ENCODE measurements at places on chromosomes 11 and 22. TPM values are rescaled to one million over a fixed set of nuclear protein-coding genes. Genes with fewer than 3 reads are reported as not detected.

DNA sequence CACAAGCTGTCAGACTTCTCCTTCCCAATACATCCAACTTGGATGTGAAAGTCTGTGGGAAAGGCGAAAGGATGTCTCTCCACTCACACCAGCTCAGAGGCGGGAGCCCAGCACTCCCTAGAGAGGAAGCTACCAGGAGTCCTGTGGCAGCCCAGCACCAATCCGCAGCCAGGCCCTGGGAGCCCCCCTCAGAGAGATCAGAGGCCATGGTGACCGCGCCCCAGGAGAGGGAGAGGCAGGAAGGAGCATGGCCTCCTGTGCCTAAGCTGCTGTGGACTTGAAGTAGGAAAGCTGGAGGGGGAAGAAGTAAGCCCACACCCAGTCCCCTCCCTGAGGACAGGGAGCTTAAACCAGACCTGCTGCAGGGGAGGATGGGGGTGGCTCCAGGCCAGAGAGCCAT, 24.4 kb upstream of the IGSF9B start:
- no peak for DNase-seq
- no peaks in the 10 kb centered on the region for H3K4me1 ChIP-seq
- peaks cover 43% of the 10 kb centered on the region for H3K27me3 ChIP-seq
- no peaks in the 10 kb centered on the region for H3K36me3 ChIP-seq

- no peaks in the 10 kb centered on the region for H3K27me3 ChIP-seq
- peaks cover 30% of the 10 kb centered on the region for H3K4me1 ChIP-seq
- peaks cover 67% of the 10 kb centered on the region for H3K36me3 ChIP-seq
- DNase-seq = no peak
- H3K27ac ChIP-seq = no peak overlapping the region
Observed at GRCh38 chr11:10080138-10080537, 213.9 kb downstream of the SBF2 start.

GRCh38 chr22:29487426-29487986, 7.5 kb downstream of the NEFH start:
- H3K4me1 ChIP-seq = no peaks in the 10 kb centered on the region
- no peaks in the 10 kb centered on the region for H3K36me3 ChIP-seq
- H3K27me3 ChIP-seq = peaks cover 24% of the 10 kb centered on the region
- no peak overlapping the region for H3K27ac ChIP-seq
- DNase-seq = no peak
- H3K4me3 ChIP-seq = no peak overlapping the region

DNA sequence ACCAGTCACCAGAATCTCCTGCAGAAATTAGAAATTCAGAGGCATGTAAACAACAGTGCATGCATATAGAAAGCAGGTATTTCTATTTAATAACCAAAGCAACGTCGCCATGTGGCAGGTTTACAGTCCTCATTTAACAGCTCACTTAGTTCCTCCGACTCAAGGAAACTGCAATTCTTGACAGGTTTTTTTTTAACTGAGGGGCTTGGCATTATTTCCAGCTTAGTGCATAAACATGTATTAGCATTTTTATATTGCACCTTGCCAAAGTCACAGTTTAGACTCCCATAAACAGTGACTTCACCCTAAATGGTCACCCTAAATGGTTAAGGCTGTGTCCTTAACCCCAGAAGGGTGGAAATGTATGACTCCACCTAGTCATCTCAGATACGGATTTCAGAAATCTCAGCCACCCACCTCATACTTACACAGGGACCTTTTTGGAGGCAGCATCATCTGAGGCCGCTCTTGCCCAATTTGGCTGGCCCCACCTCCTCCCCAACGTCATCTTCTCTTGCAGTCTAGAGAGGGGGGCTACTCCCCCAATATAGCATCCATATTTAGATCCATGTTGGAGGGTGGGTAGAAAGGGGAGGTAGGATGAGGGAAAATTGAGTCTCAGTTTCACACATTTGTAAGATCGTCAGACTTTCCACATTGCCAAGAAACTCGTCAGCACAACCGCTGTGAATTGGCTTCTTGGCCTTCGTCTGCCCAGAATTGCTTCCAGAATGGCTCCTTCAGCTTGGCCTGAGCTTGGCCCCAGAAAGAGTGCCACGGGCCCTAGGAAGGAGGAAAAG, 31.8 kb upstream of the SLC35C1 start:
- no peaks in the 10 kb centered on the region for H3K36me3 ChIP-seq
- no peak overlapping the region for H3K4me3 ChIP-seq
- H3K27me3 ChIP-seq = peaks cover 37% of the 10 kb centered on the region
- H3K27ac ChIP-seq = no peak overlapping the region
- no peak for DNase-seq

GRCh38 chr22:45915151-45915550, 61.8 kb downstream of the WNT7B start:
- no peak overlapping the region for H3K27ac ChIP-seq
- peaks cover 10% of the 10 kb centered on the region for H3K27me3 ChIP-seq
- H3K4me1 ChIP-seq = no peaks in the 10 kb centered on the region
- DNase-seq = no peak
- H3K4me3 ChIP-seq = no peak overlapping the region

GRCh38 chr11:72585762-72586311, 88.4 kb downstream of the PDE2A start:
- DNase-seq = peak; percentile 25
- no peak overlapping the region for H3K27ac ChIP-seq
- no peaks in the 10 kb centered on the region for H3K4me1 ChIP-seq

DNA sequence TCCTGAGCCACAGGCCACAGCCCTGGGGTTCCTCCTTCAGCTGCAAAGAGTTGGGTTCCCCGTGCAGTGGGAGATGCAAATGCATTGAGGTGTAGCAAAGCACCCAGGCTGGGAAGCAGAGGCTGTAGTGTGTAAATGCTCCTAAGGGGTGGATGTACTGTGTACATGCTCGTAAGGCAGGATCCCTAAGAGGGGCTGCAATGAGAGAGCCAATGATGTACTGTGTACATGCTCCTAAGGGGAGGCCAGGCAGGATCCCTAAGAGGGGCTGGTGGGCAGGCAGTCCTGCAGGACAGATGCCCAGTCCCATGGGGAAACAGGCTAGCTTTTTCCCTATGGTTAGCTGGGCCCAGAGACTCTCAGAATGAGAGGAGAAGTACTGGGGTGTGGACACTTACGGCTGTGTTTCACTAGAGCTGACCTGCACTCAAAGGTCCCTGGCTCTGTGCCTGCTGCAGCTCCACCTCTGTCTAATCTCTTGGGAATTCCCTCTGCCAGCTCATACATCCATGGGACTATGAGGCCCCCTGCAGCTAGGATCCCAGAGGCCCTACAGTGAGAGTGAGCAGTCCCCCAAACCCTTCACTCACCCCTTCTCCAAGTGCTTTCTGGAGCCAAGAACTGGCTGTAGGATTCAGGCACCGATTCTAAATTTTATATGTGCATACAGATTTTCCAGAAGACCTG, 261.9 kb upstream of the LUZP2 start:
- H3K4me1 ChIP-seq = peaks cover 49% of the 10 kb centered on the region
- no peak overlapping the region for H3K27ac ChIP-seq
- no peaks in the 10 kb centered on the region for H3K27me3 ChIP-seq
- H3K36me3 ChIP-seq = no peaks in the 10 kb centered on the region

DNA sequence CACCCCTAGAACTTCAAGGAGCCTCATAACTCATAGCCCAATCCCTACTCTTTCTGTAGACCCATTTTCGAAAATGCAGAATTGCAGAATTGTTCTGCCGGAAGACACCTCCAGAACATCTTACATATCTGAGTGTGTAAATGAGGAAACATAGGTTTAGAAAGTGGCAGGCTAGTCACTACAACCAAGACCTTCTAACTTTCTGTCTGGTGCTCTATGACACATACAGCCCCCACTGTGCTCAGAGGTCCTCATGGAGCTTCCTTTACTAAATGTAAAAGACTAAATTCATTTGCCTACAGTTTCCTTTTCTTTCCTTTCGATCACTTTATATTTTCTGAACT, 132.1 kb upstream of the DDI1 start:
- H3K4me3 ChIP-seq = no peak overlapping the region
- H3K27me3 ChIP-seq = no peaks in the 10 kb centered on the region
- no peak for DNase-seq
- no peak overlapping the region for H3K27ac ChIP-seq
- peaks cover 22% of the 10 kb centered on the region for H3K4me1 ChIP-seq

- no peak for DNase-seq
- peaks cover 8% of the 10 kb centered on the region for H3K27me3 ChIP-seq
- H3K4me3 ChIP-seq = no peak overlapping the region
- peaks cover 46% of the 10 kb centered on the region for H3K4me1 ChIP-seq
- H3K36me3 ChIP-seq = no peaks in the 10 kb centered on the region
- H3K27ac ChIP-seq = no peak overlapping the region
Observed at GRCh38 chr11:73980001-73980961, 2.4 kb downstream of the UCP2 start.

GRCh38 chr22:48585916-48586798, 1241.5 kb downstream of the BRD1 start:
- no peak for DNase-seq
- no peak overlapping the region for H3K4me3 ChIP-seq
- no peak overlapping the region for H3K27ac ChIP-seq
- peaks cover 6% of the 10 kb centered on the region for H3K36me3 ChIP-seq

DNA sequence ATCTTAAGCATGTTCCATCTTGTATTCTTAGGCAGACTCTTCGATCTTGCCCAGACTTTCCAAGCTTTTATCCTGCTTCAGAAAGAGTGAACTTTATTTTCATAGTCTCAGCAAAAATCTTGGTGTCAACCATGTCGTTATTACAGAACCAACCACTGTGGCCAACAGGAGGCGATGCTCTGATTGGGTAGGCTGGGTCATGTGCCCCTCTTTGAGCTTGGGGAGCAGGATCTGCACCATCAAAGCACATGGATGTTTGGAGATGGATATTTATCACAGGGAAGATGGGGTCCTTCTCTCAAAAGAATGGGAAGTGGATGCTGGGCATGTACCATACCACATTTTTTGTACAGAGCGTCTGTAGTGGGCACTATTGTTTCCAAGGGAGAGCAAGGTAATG, 197.4 kb downstream of the MYO18B start:
- peaks cover 5% of the 10 kb centered on the region for H3K27me3 ChIP-seq
- no peaks in the 10 kb centered on the region for H3K36me3 ChIP-seq
- no peak for DNase-seq

DNA sequence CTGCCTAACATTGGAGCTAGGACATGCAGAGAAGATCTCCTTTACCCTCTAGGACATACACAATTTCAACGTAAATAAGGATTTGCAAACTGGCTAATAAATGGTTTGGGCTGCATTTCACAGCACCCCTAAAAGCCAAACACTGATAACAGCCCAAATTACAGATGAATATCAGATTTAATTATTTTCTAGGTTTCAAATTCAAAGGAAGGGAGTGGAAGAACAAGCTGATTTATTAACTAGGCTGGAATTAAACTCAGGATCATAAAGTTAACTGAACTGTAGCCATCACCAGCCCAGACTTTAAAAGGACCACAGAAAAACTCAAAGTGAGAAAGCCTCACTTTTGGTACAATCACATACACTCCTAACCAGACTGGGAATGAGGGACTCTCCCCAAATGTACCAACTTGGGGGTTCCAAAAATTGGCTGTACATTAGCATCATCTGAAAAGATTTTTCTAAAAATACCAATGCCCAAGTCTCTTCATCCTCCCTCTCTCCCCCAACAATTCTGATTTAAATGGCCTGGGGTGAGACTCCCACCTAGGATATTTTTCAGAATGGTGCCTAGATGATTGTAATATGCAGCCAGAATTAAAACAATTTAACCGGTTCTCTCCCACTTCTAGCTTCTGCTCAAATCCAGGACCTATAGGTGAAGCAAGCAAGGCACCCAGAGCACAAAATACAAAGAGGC, 43.5 kb downstream of the SYTL2 start:
- H3K36me3 ChIP-seq = peaks cover 9% of the 10 kb centered on the region
- H3K4me3 ChIP-seq = no peak overlapping the region
- H3K27me3 ChIP-seq = peaks cover 5% of the 10 kb centered on the region
- H3K27ac ChIP-seq = no peak overlapping the region

DNA sequence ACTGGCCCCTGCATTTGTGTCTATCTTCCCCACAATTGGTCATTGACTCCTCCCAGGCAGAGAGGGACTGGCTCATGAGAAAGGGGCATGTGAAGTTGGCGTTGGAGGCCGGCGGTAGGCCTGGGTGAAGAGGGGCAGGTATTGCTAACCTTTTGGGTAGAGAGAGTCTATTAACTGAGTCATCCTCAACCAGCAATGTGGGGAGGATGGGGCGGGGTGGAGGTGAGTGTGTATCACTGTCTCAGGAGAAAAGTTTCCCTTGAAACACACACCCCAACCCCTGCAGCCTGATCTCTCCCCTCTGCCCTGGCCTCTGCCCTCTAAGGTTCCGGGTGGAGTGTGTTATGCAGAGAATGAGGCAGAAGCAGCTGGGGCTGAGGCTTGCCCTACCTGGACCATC, 60.1 kb upstream of the PHF21B start:
- H3K4me1 ChIP-seq = peaks cover 19% of the 10 kb centered on the region
- H3K27me3 ChIP-seq = peaks cover 21% of the 10 kb centered on the region
- no peak overlapping the region for H3K4me3 ChIP-seq
- no peak overlapping the region for H3K27ac ChIP-seq
- DNase-seq = no peak
- H3K36me3 ChIP-seq = peaks cover 6% of the 10 kb centered on the region

GRCh38 chr11:108239076-108239475, 16.2 kb downstream of the ATM start:
- H3K36me3 ChIP-seq = peaks cover 23% of the 10 kb centered on the region
- no peak for DNase-seq
- no peak overlapping the region for H3K4me3 ChIP-seq
- peaks cover 22% of the 10 kb centered on the region for H3K4me1 ChIP-seq

DNA sequence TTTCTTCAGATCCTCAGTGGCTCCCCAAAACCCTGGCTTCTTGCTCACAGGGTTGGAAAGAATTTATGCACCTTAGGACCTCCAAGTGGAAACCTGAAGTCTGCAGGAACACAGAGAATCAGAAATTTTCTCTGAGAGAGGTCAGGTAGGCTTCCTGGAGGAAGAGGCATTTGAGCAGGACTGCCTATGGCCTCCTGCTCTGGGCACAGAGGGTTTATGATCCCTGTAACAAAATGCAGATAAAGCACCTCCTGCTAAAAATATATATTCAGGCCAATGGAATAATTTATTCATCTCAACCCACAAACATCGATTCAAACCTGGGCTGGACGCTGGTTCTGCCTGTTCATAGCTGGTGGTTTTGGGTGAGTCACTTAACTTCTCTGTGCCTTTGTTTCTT, 68.1 kb upstream of the FGF3 start:
- peaks cover 44% of the 10 kb centered on the region for H3K27me3 ChIP-seq
- no peaks in the 10 kb centered on the region for H3K36me3 ChIP-seq
- H3K27ac ChIP-seq = no peak overlapping the region
- H3K4me3 ChIP-seq = no peak overlapping the region
- no peaks in the 10 kb centered on the region for H3K4me1 ChIP-seq

GRCh38 chr11:56799691-56800210, 51.3 kb upstream of the OR9G4 start:
- H3K27ac ChIP-seq = no peak overlapping the region
- H3K4me3 ChIP-seq = no peak overlapping the region
- H3K36me3 ChIP-seq = no peaks in the 10 kb centered on the region
- H3K27me3 ChIP-seq = no peaks in the 10 kb centered on the region

GRCh38 chr11:66478729-66479393, 1.4 kb upstream of the DPP3 start:
- H3K27ac ChIP-seq = peak overlapping the region; percentile 90
- 0 out of 2 replicates have a peak, but pooled peaks cover 6% of the 10 kb centered on the region for H3K36me3 ChIP-seq
- no peaks in the 10 kb centered on the region for H3K27me3 ChIP-seq
- peaks cover 37% of the 10 kb centered on the region for H3K4me1 ChIP-seq
- DNase-seq = no peak

DGCR6 gene
- total RNA-seq = 1.8 TPM

RFPL2 gene
- total RNA-seq = not detected

TTC36 gene
- 0.58 TPM for total RNA-seq

CYTH4 gene
- not detected for total RNA-seq

KCNJ5 gene
- not detected for total RNA-seq

RAPSN gene
- total RNA-seq = not detected

MS4A3 gene
- total RNA-seq = not detected

TANGO2 gene
- total RNA-seq = 34.9 TPM

NNMT gene
- total RNA-seq = 191 TPM

OR56A1 gene
- total RNA-seq = not detected

LRRC56 gene
- total RNA-seq = 0.46 TPM

KRTAP5-10 gene
- not detected for total RNA-seq

INS gene
- not detected for total RNA-seq

Measured in HFFc6 (cell line).